Stimulated activated CD4-positive, alpha-beta T cell treated with anti-CD3 and anti-CD28 coated beads, Interleukin-4, amount 100 ng/mL, for 48 hours (primary cell): ENCODE measurements at places on chromosomes 13 and 19.

- no peak for DNase-seq
Measured at GRCh38 chr19:33426621-33427361, 53.3 kb downstream of the CEBPG start.

GRCh38 chr13:76489274-76489673 lies 396.9 kb downstream of the KCTD12 start:
- DNase-seq, result no peak

GRCh38 chr13:55062662-55063061 lies 2034.0 kb downstream of the OLFM4 start:
- no peak for DNase-seq

DNA sequence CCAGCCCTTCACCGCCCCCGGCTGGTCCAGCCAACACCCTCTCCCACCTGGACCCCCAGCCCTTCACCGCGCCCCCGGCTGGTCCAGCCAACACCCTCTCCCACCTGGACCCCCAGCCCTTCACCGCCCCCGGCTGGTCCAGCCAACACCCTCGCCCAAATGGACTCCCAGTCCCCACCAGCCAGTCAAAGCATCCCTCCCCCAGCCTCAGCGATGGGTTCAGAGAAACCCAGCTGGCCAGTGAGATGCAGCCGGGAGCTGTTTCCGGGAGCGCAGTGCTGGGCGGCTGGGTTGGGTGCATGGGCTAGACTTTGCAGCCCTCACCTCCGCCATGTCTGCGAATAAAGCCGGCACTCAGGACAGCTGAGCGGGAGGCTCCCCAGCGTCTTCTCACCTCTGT lies 6.5 kb upstream of the CDC34 start:
- no peak for DNase-seq
